ENCODE measurements at places on chromosomes 11 and 22. TPM values are rescaled to one million over a fixed set of nuclear protein-coding genes. Genes with fewer than 3 reads are reported as not detected.

DNA sequence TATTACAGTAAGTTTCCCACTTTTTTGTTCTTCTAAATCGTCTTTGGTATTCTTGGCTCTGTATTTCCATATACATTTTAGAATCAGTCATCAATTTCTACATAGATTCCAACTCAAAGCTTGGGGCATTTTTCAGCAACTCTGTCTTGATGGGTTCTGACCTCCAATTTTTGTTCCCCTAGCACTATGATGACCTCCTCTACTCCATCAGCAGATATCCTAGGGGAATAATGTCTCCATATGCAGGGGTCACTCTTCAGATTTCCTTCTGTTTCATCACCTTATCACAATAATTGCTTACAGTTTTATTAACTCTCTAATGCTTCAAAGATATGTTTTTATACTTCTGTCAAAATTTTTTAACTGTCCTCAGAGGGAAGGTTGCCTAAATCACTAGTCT is 91.3 kb upstream of the TP53AIP1 start:
- DNase-seq: no peak

DNA sequence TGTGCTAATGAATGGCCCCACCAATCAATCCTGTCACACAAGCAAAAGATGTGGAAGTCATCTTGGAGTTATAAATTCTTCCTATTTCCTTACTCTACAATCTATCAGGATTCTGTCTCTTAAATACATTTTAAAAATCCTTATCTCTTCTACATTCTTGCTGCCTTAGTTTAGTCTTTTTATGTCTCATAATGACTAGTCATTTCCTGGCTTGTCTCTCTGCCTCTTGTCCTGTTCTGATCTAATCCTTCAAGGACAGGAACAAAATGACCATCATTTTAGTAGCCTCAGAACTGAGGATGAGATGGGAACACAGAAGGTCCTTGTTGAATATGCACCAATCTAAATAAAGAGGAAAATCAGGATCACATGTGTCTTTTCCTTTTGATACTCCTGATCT is 56.6 kb upstream of the LIN7C start:
- no peak for DNase-seq

The OR52E8 gene
- total RNA-seq: not detected

The TPH1 gene
- not detected for total RNA-seq

Data from upper lobe of left lung (tissue), 6 donors.